ENCODE measurements at places on chromosomes 2 and 18.

GRCh38 chr2:72153924-72154323 lies 6.3 kb upstream of the CYP26B1 start:
- no peak for DNase-seq

DNA sequence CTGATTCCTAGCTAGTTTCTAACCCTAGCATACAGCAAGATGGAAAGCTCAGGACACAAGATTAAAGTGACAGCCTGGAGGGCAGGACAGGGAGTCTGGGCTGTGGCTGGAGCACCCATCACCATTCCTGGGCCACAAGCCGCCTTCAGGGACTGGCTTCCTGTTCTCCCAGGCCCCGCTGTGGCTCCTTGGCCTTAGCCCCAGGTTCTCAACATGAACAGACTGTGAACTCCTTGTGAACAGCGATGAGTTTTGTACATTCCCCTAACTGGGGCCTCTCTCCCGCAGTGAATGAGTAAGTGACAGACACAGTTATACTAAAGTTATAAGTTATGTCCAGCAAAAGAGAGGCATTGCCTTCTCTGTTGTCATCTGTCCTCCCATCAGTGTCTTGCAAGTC lies 35.9 kb upstream of the SLC14A1 start:
- no peak for DNase-seq

GRCh38 chr2:22020091-22020742 lies 896.4 kb downstream of the TDRD15 start:
- DNase-seq = no peak

GRCh38 chr18:44197832-44198611 lies 482.7 kb upstream of the SETBP1 start:
- DNase-seq = no peak

DNA sequence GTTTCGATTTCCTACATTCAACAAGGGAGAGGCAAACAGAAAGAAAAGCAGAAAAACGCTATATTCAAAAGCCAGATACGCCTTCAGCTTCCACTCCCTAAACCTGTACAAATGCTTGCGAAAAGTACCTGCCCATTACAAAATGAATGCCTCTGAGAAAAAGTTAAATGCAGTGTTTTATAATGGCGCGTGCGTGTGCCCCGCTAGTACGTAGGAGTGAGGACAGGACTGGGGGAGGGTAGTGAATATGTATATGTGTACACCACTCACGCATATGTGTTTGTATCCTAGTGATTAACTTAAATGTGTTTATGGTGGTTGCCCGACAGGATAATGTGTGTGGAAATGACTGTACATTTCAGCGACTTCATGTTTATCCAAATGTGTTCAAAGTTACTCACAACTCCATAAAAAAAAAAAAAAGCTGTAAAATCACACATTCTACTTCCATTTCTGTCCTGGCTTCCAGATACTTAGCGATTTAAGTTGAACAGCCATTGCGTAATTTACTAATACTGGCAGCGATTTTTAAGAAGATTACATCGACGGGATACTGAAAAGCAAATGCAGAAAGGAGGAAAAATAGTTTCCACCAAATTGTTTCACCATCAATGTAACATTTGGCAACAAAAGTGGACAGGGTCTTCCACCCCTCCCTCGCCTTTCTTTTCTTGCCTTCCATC lies 1.3 kb downstream of the NEUROD1 start:
- no peak for DNase-seq

DNA sequence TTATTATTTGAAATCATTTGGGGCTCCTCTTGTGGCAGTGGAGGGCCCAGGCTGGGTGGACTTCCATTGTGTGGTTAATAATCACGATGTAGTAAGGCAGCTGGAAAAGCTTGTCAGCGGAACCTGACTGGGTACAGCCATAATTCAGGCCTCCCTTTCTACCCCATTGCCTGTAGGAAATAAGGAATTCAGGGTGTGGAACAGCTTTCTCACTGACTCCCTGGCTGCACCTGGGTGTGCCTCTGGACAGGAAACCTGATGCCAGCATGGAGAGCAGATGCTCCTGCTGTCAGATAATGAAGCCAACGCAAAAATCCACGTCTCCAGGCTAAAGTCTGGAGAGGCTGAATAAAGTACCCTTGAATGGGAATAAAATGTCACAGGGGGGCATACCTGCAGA lies 44.2 kb downstream of the LYPD6B start:
- peak; percentile 27 for DNase-seq

DNA sequence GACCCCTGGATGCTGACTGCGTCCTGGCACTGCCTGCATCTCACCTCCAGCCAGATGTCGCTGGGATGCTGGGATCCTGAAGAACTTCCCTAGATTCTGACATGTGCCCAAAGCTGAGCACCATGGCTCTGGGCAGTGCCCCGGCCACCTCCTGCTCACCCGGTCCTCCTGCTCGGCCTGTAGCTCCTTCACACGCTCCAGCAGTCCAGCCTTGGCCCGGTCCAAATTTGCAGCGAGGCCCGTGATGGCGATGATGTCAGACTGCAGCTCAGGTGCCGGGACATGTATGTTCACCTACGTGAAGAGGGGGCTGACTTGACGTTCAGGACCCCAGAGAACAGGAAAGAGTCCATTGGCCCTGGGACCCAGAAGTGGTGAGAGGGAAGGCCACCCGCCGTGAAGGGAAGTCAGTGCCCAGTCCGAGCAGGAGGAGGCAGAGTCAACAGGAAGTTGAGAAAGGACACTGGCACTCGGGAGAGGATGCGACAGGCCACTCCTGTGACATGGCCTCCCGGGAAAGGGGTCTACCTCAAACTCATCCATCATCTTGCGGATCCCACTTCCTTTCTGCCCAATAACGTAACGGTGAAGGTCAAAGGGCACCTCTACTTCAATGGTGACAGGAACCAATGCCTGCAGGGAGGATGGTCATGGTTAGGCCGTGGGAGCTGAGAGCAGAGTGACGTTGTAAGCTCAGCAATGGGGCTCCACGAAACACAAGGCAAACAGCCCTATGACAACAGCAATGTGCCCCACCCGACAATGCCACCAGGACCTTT lies 46.7 kb downstream of the ANO7 start:
- no peak for DNase-seq

GRCh38 chr2:10982931-10983701 lies 71.4 kb downstream of the KCNF1 start:
- DNase-seq = no peak

GRCh38 chr2:226151157-226151556 lies 648.5 kb downstream of the IRS1 start:
- DNase-seq = no peak

DNA sequence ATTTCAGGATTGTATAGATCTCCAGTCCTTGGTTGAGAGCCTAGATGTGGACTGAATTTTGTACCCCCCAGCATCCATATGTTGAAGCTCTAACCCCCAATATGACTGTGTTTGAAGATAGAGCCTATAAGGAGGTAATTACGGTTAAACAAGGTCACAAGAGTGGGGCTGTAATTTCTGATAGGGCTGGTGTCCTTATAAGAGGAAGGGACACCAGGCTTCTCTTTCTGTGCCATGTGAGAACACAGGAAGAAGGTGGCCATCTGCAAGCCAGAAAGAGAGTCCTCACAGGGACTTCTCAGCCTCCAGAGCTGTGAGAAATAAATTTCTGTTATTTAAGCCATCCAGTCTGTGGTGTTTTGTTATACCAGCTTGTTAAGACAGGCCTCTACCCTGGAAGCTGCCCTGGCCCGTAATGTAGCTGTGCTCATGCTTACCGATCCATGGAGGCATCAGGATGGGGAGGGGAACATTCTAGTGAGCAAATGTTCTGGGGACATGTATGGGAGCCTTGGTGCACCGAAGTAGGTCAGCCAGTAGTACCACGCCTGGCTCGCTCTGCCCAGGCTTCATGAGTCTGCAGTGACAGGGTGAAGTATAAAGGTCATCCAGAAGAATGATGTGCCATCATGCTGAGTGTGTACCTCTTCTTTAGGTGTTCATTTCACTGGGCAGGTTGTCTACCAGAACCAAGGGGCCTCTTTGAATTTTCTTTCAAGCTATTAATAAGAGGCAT lies 16.1 kb downstream of the RASGRP3 start:
- DNase-seq = no peak

GRCh38 chr2:191885650-191886049 lies 38.8 kb upstream of the CAVIN2 start:
- no peak for DNase-seq

GRCh38 chr2:151350579-151351195 lies 6.7 kb upstream of the TNFAIP6 start:
- no peak for DNase-seq

DNA sequence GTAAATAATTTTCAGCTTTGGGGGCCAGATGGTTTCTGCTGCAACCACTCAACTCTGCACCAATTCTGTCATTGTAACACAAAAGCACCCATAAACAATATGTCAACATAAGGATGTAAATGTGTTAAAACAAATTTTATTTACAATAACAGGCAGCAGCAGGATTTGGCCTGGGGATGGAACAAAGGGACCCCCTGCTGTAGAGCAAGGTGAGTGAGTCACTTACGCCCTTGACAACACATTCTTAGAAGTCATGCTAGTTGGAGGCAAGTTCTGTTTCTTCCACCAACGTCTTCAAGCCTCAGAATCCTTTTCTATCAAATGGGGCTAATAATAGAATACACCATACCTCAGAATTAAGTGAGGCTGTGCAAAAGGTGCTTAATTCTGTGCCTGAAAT lies 610.2 kb upstream of the SYT4 start:
- DNase-seq = peak; percentile 58

- peak; percentile 94 for DNase-seq
Measured at GRCh38 chr2:27264753-27265535, 2.1 kb upstream of the SLC30A3 start.

DNA sequence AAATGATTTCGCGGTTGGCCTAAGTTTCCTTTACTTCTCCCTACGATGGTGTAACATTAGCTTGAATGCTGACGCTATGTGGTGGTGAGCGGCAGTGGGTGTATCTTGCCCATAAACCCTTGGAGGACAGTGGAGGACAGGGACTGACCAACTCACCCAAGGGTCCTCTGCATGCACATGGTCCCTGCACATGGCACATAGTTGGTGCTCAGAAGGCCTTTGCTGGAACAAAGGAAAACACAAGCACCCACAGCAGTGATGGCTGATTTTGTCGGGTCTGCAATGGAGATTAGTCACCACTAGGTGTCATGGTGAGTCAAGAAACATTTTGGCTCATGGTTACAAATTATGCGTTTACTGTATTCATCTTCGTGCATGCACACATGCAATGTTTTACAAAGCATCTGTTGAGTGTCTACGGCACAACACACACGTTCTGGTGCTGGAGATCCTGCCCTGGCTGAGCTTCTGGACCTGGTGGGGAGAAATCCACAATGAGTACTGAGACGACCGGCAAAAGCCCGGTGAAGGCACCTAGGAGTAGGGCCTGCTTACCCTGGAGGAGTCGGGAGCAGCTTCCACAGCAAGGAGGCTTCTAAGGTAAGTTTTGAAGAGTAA lies 44.0 kb downstream of the PDCL3 start:
- peak; percentile 74 for DNase-seq

DNA sequence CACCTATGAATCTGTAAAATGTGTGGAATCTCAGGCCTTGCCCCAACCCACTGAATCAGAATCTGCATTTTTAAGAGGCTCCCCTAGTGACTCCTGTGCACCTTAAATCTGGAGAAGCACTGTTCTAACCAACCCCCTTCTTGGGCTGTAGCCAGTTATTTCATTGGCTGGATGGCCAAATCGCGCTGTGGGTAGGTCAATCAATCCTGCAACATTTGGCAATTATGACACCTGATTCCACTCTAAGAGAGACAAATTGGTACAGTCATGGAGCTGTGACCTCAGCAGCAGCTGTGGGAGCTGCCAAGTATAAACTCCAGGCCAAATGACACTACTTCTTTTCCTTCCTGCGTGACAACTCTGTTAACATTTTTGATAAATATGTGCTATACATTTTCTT lies 208.7 kb downstream of the CLIP4 start:
- no peak for DNase-seq

GRCh38 chr2:148102641-148103040 lies 81.8 kb downstream of the MBD5 start:
- DNase-seq = no peak

- DNase-seq = no peak
Measured at GRCh38 chr2:133204421-133204820, 363.8 kb downstream of the NCKAP5 start.

GRCh38 chr2:144198116-144198515 lies 321.8 kb downstream of the ZEB2 start:
- DNase-seq = peak; percentile 24

GRCh38 chr18:76398295-76398694 lies 96.7 kb downstream of the ZNF516 start:
- DNase-seq = no peak

- DNase-seq = no peak
Measured at GRCh38 chr2:133452146-133452545, 116.1 kb downstream of the NCKAP5 start.

DNA sequence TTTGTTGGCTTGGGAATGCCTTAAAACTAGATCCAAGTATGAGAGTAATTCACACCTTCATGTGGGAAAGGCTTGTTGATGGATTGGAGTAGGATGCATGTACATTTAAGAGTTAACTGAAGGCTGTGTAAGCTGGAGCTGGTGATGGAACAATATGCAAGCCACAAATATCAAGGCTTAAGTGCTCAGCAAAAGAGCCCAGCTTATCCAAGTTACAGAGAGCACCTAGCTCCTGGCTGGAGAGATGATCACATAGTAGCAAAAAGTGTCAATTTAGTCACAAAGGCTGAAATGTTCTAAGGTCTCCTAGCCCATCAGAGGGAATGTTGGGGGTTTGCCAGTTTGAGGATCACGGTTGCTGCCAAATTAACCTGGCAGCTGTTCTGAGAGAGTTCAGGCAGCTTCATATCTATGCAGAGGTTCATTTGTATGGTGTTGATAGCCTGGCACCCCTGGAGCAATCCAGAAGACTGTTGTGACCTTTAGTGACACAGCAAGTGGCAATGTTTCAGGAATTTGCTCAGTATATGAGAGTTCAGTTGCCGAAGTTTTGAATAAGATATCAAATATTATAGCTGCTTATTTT lies 228.2 kb downstream of the DOK6 start:
- no peak for DNase-seq

DNA sequence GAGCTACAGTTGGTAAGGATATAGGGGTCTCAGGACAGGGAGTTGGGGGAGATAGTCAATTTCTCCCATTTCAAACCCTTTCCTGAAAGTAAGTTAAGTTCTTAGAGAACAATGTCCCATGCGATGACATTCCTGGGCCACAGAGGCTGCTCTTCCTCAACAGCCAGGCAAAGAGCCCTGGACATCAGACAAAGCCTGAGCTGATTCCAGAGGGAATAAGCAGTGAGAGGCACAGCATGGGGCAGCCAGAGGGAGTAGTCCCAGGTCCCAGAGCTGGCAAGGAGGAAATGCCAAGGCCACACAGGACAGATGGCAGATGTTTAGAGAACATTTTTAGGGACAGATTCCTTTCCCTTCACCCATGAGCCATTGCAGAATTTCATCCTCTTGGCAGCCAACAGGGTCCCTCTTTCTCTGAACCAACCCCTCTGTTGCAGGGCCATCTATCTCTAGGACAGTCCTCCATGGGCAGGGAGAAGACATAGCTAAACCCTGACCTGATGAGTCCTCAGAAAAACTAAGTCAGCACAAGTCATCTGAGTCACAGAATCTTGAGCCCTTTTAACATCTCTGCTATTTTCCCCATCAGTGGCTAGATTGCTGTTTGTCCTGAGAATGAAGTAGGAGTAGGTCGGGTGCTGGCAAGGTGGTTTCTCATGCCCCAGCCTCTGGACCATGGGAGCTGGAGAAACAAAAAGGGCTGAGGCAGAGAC lies 81.6 kb upstream of the STPG4 start:
- DNase-seq = no peak
